ENCODE measurements at places on chromosomes 4 and X.

GRCh38 chrX:56764153-56764974 is 35.3 kb downstream of the NBDY start:
- DNase-seq: no peak

GRCh38 chr4:156029691-156030090 is 76.0 kb upstream of the CTSO start:
- no peak for DNase-seq

- no peak for DNase-seq
These were observed 88.0 kb downstream of the LEF1 start for GRCh38 chr4:108080747-108081146.

GRCh38 chrX:83845397-83845796 is 15.5 kb upstream of the CYLC1 start:
- no peak for DNase-seq

- DNase-seq: no peak
These were observed 19.6 kb downstream of the PGAM4 start for GRCh38 chrX:77949840-77950239.

DNA sequence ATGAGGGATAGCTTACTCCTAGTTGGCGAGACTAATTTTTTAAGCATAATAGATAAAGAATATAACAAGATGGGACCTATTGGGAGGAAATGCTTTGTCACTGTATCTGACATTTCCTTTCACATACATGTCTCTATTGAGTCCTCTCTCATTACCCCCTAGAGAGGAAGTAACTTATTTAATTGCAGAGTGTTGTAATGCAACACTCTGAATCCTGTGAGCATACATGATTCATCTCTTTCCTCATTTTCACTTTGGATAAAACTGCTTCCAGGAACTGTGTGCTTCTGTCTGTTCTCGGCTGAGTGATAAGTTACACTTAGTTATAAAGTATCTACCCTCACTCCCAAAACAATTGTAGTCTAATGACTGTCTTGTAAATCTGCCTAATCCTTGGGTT is 266.1 kb upstream of the ANXA10 start:
- DNase-seq: no peak

DNA sequence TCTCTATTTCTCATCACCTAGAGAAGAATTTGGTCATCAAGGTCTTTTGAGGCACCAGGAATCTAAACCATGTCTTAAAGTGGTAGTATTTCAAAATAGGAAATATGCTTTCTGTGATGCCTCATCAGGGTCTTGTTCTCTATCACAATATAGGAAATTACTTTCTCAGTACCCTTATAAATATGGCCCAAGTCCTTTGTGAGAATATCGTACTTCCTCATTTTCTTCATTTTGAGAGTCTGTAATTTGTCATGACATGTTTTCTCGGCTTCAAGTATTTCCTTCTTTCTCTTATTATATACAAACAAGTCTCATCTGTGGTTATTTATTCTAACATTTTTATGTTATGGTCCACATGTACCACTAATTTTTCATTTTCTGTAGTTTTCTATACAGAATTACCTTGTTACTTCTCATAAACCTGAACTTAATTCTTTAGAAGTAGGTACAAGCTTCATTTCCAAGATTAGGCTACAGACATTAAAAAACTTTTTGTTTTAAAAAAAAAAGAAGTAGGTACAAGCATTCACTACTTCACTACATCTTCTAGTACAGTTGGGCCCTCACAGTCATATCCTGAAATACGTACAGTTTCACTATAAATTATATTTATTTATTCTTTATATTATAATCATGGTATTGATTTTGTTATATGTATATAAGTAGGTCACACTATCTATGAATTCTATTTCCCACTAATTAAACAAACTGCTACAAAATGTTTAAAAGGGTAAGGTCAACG is 54.4 kb downstream of the KLHL13 start:
- DNase-seq: no peak

GRCh38 chr4:91681544-91681943 is 622.2 kb upstream of the GRID2 start:
- no peak for DNase-seq

DNA sequence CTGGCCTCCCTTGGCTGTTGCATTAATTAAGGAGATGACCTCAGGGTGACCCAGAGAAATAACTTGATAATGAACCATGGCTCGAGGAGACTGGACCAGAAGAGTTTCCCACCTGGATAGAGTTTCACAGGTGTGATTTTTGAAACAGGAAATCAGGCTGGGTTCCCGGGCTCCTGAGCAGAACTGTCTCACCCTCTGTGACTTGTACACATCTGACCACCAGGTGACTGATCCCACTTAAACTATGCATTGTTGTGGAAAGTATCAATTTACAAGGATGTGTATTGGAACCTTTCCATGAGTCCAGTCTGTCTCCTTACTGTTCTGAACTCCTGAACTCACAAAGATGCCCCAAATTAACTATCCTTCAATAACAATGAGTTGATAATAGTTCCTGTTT is 220.3 kb downstream of the PTTG2 start:
- no peak for DNase-seq

- no peak for DNase-seq
These were observed 180.7 kb upstream of the SFRP2 start for GRCh38 chr4:153969542-153969941.

DNA sequence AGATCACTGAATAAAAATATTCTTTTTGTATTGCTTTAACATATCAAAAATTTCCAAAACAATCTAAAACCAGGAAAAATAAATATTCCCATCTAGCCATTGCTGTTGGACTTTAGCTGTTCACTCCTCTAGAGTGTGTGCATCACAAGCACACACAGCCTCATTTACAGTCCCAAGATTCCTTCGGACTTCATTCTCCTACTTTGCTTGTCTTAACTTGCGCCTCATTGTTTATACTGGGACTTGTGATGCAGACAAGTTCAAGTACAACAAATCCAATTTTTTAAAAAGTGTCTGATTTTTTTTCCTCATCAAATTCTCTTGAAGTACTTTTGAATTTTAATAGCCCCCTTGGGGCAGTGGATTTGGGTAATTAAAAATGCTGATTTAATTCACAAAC is 55.6 kb downstream of the TLL1 start:
- no peak for DNase-seq

GRCh38 chrX:129726307-129727111 is 12.3 kb upstream of the XPNPEP2 start:
- DNase-seq: peak; percentile 22

DNA sequence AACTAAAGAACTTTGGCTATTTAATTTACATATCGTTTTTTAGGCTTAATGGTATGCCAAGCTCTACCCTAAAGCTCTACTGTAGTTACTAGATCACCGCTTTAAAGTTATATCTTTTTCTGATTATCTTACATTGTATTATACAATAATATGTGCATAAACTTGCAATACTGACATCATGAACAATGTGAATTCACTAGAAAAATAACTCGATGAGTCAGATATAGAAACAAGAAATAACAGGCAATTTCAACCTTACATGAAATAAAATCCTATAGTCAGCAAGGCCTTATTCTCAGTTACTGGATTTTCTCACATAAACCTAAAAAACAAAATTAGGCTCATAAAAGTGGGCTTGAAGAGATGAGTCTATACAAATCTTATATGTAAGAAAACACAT is 32.5 kb downstream of the PDGFC start:
- no peak for DNase-seq

- DNase-seq: no peak
These were observed 19.0 kb downstream of the SMS start for GRCh38 chrX:21959362-21960051.

DNA sequence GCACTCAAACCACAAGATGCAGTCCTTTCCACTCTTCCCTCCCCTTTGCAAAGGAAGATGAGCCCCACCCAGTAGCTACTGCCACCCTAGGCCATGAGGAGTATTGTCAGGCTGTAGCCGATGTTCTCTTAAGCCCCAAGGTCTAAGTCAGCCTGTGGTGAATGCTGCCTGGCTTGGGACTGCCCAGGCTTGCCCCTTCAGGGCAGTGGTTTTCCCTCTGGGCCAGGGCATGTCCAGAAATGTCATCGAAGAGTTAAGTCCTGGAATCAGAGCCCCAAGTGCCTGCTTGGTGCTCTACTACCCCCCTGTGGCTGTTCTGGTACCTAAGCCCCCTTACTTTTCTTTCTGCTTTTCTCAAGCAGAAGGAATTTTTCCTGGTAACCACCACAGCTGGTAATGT is 11.8 kb upstream of the PGK1 start:
- no peak for DNase-seq

GRCh38 chr4:8266508-8266907 is 3.0 kb upstream of the HTRA3 start:
- no peak for DNase-seq

DNA sequence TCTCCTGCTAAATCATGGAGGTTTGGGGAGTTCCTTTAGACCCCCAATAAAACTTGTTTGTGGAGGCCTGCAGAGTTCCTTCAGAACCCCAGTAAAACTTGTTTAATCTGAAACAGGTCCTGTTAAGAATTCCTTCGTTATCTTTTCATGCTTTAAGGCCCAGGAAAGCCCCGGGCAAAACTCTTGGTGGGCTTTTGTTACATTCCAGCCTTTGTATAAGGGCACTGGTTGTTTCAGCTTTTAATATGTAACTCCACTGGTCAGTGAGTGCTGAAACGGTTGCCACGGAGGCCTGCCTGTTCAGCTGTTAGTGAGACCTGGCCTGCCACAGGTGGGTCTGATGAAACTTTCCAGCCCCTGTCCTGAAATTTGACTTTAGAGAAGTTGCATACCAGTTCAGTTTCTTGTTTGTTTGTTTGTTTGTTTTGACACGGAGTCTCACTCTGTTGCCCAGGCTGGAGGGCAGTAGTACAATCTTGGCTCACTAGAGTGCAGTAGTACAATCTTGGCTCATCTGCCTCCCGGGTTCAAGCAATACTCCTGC is 12.4 kb upstream of the DHRSX start:
- no peak for DNase-seq

DNA sequence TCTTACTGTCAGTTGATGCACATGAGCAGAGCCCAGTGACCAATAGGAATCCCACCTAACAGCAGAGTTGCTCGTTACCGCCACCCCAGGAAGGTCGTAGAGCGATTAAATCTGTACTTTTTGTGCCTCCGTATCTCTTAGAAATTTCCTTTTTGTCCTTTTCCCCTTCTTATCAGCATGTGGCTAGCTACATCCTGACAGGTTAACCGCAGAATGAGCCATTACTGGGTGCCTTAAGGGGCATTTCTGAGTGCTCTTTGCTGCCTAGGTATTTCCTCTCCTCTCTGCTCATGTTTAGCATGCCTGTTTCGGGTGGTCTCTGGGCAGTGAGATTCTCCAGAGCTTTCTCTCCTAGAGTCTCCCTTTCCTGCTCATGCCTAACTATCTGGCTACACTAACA is 530.5 kb downstream of the FAM133A start:
- no peak for DNase-seq
